ENCODE measurements at places on chromosomes 4 and X.

GRCh38 chrX:153387987-153388721 lies 13.0 kb downstream of the PNMA6E start:
- no peak for DNase-seq

GRCh38 chr4:3066836-3067400 lies 7.4 kb downstream of the HTT-AS start:
- no peak for DNase-seq

- no peak for DNase-seq
Measured at GRCh38 chr4:143420227-143420626, 83.6 kb downstream of the GAB1 start.

GRCh38 chrX:42050345-42050744 lies 127.0 kb upstream of the CASK start:
- DNase-seq, result no peak

DNA sequence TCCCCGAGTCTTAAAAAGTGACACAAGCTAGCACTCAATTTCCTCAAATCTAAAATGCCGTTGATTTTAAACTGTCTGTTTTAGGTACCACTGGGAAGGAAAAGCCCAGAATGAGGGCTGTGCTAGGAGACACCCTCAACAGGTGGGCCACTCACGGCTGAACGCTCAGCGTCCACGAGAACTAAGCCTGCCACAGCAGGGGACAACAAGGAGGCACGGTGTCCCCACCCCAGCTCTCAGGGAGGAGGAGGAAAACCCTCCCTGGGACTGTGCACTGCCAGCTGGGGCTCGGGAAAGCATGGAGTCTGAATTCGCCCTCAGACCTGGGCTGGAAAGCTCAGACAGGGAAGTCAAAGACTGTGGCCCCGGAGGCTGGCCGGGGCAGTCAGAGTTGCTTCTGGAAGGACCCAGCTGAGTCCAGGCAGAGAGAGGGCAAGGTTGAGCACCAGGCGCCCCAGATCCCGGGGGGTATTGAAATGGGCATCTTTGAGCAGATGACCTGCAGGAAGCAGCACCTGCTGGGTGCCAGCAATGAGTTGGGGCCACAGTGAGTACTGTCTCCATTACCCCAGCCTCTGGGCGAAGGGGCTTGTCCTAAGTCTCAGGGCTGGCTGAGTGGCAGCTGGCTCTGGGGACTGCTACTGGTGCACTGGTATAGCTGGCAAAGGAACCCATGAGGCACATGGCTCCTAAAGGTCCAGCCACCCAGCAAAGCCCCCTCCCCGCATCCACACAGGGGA lies 769 bp upstream of the CPZ start:
- DNase-seq, result no peak

GRCh38 chr4:176034499-176034898 lies 31.1 kb upstream of the WDR17 start:
- DNase-seq, result no peak

DNA sequence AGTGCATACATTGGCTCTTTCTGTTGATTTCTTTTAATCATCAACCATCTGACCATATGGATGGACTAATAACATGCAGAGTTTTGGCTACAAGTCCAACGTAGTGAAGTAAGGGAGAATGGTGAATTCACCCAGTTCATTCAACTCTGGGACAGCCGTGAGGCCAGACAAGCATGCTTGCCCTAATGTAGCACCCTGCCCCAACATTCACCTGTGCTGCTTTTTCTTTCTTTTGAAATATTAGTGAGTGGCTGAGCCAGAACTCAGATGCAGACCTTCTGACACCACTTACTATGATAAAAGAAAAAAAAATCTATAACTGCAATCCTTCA lies 17.5 kb downstream of the ARSJ start:
- DNase-seq, result no peak

DNA sequence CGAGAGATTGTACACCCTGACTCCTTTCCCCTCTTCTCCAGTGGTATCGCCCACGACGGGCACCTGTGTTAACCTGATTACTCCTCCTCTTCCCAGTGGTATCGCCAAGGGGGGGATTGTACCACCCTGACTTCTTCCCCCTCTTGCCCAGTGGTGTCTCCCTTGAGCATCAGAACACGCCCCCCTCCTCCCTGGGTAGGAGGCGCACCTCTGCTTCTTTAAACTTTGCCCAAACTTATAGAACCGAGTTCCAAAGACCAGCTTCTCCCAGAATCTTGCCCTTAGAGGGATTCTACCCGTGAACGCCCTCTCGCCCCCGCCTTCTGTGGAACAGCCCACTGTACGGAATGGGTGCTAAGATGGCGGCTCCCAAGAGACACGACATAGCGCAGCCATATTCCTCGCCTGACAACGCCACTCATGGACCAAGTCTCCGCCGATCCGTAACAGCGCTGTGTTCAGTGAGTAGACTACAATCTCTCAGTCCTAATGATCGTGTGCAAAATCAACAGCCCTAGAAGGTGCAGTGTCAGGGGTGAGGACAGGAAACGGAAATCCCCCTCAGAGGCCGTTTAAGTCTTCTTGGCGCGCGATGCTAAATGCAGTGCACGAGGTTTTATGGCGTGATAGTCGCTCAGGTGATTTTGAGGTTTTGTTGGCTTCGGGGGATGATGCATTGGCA lies 4.2 kb upstream of the ZNF157 start:
- DNase-seq, result peak; percentile 72

GRCh38 chr4:18039113-18039512 lies 17.6 kb upstream of the LCORL start:
- DNase-seq, result no peak

DNA sequence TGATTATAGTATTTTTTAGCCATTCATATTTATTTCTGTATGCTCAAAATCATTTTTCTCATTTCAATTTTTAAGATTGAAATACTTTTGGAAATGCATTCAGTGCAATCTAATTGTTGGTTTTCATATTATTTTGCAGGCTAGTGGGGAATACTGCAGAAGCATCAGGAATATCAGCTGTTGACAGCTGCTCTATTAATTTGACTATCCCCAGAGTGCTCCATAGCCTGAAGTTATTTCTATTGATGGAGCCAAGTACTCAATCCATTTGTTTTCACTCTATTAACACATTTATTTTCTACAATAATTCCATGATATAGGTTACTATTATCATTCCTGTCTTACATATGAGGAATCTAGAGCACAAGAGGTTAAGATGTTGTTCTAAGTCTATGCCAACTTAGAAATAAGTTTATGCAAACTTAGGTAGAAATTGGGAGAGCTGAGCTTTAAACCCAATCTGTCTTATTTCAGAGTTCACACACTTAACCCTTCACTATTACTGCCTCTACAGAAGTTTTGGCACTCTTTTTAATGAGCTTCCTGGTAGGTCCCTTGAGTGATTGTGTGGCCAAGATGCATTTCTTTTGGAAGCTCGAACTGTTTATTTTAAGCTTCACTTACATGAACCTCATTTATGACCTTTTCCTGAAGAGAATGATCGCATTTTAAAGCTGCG lies 65.6 kb upstream of the PCDH18 start:
- no peak for DNase-seq

GRCh38 chr4:122663291-122663690 lies 42.4 kb upstream of the IL21 start:
- DNase-seq, result no peak

- no peak for DNase-seq
Measured at GRCh38 chrX:29297171-29297800, 710.0 kb downstream of the IL1RAPL1 start.

GRCh38 chr4:65600656-65601055 lies 69.6 kb downstream of the EPHA5 start:
- DNase-seq, result no peak

DNA sequence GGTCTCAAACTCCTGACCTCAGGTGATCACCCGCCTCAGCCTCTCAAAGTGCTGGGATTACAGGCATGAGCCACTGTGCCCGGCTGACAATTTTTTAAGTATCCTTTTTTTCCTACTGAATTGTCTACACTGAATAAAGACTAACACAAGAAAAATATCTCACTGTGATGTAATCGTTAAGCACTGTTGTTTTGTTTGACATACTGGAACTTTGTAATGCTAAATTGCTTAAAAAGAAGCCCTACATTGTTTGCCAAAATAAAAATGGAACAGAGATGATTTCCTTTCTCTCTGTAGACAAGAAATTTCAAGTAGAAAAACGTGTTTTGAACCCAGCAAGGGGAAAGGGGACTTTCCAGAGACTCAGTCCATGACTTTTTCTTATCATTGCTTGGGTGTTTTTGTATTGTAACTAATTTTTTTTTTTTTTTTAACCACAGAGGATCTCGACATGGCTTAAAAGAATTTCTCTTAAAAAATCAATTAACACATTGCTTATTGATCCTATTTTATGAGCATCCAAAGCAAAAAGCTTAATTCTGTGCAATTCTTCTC lies 74.9 kb downstream of the TMEM156 start:
- DNase-seq, result no peak

- DNase-seq, result no peak
Measured at GRCh38 chr4:154435895-154436294, 55.7 kb downstream of the DCHS2 start.

DNA sequence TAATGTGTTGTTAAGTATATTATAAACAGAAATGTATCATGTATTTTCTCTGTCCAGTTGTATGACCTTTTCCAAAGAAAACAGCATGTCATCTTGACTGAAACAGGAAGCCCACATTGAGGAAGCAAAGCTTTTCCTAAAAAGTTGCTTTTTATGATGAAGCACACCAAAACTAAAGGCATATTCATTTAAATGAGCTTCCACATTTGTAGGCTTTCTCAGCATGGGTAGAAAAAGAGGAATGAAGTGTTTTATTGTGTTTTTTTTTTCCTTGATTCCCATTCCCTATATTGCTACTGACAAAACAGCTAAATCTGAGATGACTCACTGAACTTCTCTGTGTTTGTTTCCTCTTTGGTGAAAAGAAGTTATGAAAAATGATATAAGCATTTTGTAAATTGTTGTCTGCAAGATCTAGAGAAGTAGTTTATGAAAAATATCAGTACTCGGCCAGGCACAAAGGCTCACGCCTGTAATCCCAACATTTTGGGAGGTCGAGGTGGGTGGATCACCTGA lies 32.5 kb upstream of the FRAS1 start:
- DNase-seq, result no peak

DNA sequence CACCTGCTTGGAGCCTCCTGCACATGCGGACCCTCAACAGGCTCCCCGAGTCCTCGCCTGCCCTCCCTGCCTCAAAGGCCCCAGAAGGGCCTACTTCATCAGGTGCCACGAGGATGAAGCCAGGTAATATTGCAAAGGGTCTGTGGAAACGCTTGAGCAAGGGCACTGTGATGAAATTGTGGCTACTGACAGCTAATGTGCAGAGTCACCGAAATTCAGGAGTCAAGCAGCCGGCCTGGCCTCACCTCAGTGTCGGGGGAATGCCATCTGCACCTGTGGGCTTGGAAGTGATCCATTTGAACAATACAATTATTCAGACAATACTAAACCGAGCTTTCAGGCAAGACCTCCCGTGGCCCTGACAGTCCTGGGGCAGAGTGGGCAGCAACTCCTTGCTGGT lies 3.1 kb upstream of the FGFR3 start:
- DNase-seq, result no peak

GRCh38 chr4:6196324-6196723 lies 4.0 kb downstream of the JAKMIP1 start:
- no peak for DNase-seq

- peak; percentile 51 for DNase-seq
Measured at GRCh38 chr4:87219632-87220093, 755 bp downstream of the KLHL8 start.

DNA sequence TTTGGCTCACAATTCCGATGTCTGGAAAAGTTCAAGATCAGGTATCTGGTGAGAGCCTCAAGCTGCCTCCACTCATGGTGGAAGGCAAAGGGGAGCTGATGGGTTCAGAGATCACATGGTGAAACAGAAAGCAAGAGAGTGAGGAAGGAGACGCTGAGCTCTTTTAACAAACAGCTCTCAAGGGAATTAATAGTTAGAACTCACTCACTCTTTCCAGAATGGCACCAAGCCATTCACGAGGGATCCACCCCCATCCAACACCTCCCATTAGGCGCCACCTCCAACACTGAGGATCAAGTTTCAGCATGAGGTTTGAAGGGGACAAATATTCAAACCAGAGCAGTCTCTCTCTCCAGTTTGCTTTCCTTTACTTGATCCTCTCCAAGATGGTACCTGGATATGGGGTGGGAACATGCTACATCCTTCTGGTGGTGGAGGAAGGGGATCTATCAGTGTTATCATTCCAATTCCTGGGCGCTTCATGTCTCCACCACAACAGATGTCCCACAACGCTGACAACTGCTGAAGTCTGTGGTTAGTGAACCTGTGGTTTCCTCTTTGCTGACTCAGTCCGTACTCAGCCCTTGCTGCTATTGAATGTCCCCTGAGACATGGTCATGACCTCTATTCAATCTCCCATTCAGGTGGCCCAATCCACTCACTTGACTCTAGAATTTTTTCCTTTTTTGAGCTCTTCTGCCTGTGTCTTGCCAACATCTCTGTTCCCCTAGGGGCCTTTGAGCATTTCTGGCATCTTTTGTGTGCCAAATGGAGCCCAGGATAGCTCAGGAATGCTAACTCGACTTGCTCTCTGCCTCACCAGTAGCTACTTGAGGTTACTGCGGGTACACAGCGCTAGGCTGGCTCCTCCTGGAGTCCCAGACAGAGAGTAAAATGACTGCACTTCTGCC lies 395.2 kb downstream of the MID1IP1 start:
- peak; percentile 31 for DNase-seq

DNA sequence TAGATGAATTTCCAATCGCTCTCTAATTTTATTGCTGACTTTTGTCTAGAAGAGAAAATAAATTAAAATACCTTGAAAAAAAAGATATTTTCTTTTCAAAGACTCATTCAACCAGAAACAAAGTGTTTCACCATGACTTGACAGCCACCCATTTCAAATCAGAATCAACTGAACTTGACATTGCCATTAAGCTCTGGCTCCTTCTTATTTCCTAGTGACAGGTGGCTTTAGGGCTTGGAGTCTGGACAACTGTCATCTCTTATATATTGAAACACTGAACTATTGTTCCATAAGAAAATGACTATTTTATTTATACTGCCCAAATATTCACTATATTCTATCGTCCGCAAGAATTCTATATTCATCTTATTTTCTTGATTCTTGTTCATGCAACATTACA lies 229.2 kb downstream of the SLC39A8 start:
- DNase-seq, result no peak

DNA sequence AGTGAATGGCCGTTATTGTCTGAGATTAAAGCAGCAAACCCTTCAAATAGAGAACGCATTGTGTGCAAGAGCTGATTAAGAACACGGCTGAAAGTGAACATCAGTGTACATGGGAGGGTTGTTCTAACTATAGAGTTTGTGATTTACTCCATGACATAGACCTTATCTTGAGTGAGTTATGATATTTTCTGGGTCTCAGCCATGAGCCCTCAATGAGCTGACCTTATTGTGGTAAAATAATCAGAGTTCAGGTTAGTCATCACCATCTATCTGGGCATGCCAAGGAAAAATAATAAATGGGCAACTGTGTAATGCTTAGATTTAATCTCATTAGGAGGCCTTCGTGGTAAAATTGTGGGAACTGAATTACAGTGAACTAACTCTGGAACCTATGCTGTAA lies 33.2 kb upstream of the CLDN24 start:
- no peak for DNase-seq

DNA sequence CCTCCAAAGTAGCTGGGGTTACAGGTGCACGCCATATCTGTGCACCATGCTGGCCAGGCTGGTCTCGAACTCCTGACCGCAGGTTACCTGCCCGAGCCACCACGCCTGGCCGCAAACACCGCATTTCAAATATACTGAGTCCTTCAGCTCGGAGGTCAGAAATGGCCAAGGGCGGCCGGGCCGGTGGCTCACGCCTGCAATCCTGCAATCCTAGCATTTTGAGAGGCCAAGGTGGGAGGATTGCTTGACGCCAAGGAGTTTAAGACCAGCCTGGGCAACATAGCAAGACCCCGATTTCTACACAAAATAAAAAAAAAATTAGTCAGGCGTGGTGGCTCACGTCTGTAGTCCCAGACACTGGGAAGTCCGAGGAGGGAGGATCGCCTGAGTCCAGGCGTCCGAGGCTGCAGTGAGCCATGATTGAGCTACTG lies 71.9 kb upstream of the PPP2R3B start:
- no peak for DNase-seq
